ENCODE measurements at places on chromosomes 6 and 20.

DNA sequence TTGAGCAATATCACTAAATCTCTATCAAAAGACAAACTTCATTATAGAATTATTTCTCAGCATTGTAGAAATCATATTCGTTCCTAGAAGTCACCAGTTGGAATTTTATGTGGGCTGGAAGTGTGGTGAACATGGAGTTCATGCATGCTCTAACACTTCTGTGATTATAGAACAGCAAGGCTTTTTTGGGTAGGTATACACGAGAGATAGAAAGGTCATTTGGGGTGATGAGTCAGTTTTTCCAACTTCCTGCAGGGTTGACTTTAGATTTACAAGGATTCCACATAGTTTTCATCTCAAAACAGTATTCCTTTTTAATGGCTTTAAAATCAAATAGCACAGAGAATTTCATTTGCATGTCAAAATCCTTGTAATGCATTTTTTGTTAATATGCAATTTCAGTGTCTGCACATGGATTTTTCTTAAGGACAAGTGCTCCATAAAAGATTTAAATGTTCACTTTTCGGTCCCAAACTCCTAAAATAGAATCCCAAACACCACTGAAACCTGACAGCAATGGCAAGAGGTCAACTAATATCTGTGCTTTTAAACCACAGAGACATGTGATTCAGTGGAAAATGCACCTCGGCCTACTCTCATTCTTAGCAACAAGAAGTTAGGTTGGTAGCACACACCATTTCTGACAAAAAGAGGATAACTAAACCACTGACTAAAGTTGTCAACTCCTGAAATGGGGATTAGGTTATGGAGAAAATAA is 211.0 kb downstream of the MOXD1 start:
- DNase-seq: no peak

- no peak for DNase-seq
Observed at GRCh38 chr20:53828682-53829254, 235.1 kb upstream of the ZNF217 start.

GRCh38 chr6:34837528-34837927 is 45.6 kb downstream of the BLTP3A start:
- peak; percentile 57 for DNase-seq

- DNase-seq: peak; percentile 61
Observed at GRCh38 chr20:1313236-1313964, 15.5 kb downstream of the SDCBP2 start.

DNA sequence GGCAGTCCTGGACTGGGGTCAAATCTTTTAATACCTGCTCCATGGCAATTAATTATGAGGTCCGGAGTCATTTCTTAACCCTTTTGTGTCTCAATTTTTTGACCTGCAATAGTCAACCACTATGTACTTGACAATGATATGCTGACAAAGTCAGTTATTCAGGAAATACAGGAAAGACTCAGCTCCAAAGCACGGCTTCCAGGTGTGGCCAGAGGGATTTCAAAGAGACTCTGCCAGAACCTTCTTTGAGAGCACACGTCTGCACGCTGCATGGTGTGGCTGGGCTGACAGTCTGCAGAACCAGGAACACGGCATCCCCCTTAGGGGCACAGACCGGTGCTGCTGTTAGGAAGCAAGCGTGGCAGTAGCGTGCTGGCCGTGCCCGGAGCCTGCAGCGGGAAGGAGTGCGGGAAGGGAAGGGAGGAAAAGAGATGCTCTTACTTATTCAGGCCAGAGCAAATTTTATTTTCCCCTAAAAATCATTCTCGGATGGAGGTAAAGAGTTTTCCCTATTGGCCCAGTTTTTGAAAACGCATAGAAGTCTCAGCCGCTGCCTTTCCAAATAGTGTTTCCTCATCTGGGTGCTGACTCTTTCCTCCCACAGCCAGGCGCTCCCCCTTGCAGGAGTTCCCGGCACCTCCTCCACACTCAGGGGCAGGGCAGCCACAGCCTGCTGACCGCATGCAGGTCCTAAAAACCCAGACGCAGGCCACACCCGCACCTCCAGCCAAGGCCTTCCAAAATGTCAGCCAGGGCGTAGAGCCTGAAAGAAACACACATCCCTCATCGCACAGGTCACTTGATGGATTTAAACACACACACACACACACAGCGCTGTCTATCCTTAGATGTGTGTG is 187.4 kb upstream of the SNX9 start:
- DNase-seq: no peak

GRCh38 chr6:63418741-63419140 is 99.0 kb upstream of the LGSN start:
- DNase-seq: no peak

GRCh38 chr20:47216819-47217410 is 139.6 kb downstream of the ZMYND8 start:
- no peak for DNase-seq

GRCh38 chr6:56852260-56853010 is 102.5 kb upstream of the BEND6 start:
- no peak for DNase-seq

- no peak for DNase-seq
Observed at GRCh38 chr20:23920408-23921325, 41.1 kb upstream of the CST5 start.

GRCh38 chr6:41647061-41647511 is 8.8 kb downstream of the MDFI start:
- no peak for DNase-seq

- DNase-seq: no peak
Observed at GRCh38 chr6:85186546-85187175, 263.2 kb upstream of the NT5E start.

GRCh38 chr6:56706981-56707726 is 64.5 kb upstream of the DST start:
- no peak for DNase-seq

DNA sequence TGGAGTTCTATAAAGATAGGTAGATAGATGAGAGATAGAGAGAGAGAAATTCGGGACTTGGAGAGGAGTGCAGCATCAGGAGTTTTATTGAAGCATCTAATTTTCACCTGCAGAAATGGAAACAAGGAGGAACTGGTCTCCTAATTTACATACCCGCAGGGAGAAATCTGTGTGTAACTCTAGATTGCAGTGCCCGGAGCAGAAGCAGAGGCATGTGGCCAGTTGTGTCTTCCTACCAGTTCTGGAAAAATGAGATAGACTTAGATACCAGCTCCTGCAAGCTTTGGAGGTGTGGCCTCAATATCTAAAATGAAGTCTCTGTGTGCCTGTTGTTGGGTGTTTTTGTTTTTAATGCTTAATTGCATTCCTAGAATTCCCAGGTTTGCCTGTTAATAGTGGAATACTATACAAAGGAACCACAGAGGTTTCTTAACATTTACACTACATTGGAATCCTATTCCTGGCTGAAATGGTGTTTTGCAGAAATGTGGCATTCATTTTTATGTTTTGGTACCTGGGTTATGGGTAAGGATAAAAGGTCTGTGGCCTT is 57.4 kb downstream of the DTD1 start:
- DNase-seq: no peak

- DNase-seq: no peak
Observed at GRCh38 chr20:40883097-40883496, 145.5 kb upstream of the TOP1 start.

DNA sequence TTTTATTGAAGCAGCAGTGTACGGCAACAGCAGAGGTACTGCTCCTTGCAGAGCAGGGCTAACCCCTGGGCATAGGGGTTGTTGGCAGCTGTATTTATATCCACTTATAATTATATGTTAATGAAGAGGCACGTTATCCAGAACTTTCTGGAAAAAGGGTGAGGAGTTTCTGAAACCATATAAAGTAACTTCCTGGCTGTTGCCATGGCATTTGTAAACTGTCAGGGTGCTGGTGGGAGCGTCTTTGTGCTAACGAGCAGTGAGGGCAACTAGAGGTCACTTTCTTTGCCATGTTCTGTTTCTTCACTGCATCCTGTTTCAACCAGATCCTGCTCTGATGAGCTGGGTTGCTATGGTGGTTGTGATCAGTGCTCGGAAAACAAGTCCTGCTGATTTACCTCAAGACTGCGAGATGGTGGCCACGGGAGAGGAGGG is 11.1 kb upstream of the ARFGEF2 start:
- DNase-seq: peak; percentile 19

GRCh38 chr6:104896914-104897313 is 37.2 kb upstream of the HACE1 start:
- DNase-seq: no peak

GRCh38 chr20:62631336-62632308 is 10.7 kb upstream of the SLCO4A1 start:
- no peak for DNase-seq

GRCh38 chr20:60669211-60669610 is 582.9 kb upstream of the CDH4 start:
- DNase-seq: no peak

DNA sequence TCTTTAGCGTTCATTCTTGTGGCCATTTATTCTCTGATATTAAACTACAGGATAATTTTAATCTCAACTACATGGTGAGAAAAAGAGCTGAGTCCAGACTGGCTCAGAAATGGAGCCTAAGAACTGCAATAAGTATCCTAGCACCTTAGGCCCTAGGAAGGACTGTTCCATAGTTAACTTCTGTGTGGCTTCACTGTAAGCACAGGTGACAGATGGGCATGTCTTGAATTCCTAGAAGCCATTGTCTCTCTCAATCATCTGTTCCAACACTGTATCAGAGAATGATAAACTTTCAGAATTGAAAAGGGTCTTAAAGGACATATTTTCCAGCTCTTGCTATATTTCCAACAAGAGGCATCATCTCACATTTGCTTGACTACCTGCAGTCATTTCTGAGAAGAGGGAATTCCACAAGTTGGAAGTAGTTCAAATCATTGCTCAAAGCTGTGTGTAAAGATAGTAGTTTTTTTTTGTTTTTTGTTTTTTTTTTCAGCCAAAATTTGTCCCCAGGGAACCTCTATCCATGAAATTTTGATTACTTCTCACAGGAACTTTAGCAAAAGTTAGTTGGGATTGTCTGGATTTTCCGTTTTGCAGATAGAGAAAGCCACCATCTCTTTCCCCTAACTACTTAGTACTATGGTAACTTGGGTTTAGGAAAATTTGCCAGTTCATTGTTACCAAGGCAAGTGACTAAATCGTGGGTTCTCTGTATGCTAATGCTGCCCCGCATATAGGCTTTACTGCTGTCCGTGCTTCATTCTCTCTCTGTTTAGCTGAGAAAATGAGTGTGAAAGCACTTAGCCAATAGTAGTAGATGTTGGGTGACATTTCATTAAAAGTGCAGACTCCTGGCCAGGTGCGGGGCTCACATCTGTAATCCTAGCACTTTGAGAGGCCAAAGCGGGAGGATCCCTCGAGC is 47.2 kb downstream of the KCNS1 start:
- no peak for DNase-seq

- no peak for DNase-seq
Observed at GRCh38 chr6:142011775-142012174, 121.0 kb upstream of the GJE1 start.

DNA sequence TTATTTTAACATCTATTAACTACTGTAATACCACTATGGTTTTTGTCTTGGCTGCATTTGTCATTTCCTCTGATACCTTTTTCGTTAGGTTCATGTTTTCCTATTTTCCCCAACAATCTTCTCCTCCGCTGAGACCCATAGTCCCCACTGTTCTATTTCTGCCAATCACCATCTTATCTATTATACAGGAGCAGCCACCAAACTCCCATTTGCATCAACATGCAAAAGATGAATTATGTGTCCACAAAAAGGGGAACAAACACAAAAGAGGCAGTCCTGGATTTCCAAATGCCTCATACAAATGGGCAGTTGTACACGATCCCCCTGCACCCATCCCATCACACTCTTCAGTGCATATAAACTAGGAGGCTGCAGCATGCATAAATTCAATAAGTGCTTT is 121.7 kb upstream of the MYLIP start:
- DNase-seq: no peak

DNA sequence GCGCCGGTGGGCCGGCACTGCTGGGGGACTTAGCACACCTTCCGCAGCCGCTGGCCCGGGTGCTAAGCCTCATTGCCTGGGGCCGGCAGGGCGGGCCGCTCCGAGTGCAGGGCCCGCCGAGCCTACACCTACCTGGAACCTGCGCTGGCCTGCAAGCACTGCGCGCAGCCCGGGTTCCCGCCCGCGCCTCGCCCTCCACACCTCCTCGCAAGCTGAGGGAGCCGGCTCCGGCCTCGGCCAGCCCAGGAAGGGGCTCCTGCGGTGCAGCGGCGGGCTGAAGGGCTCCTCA is 10.7 kb upstream of the MPC1 start:
- no peak for DNase-seq

- no peak for DNase-seq
Observed at GRCh38 chr6:49856282-49856681, 10.1 kb downstream of the CRISP1 start.

- DNase-seq: peak; percentile 29
Observed at GRCh38 chr6:34414999-34415858, 10.6 kb downstream of the RPS10 start.

DNA sequence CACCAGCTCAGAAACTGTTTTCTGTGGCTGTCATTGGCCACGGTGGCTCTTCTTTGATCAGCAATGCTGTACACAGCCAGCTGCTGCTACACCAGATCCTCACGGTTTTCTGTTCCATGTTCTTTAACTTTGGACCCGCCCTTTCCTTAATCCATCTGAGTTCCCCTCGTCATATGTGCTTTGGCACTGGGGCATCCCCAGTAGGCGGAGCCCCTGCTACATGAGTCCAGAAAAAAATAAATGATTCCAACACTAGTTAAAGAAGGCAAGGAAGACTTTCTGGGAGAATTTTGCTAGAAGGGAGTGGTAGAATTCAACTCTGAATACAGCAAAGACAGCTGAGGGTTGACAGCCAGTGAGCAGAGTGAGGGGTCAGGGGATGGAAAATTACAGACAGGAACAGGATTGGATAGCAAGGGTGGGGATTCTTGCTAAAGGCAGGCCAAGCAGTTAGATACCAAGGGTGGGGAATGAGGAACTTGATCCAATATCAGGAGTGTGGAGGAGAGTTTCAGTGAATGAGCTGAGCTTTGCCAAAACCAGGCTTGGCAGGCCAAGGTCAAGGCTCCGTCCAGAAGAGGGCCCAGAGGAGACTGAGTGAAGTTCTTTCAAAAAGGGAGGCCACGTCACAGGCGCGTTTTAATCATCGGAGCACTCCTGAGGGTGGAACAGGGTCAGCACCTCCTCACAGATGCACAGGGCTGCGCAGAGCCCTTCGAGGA is 391.8 kb downstream of the CDH4 start:
- no peak for DNase-seq

- peak; percentile 91 for DNase-seq
Observed at GRCh38 chr6:5279891-5280338, 18.6 kb downstream of the FARS2 start.

GRCh38 chr20:8126181-8126580 is 5.9 kb upstream of the PLCB1 start:
- no peak for DNase-seq

DNA sequence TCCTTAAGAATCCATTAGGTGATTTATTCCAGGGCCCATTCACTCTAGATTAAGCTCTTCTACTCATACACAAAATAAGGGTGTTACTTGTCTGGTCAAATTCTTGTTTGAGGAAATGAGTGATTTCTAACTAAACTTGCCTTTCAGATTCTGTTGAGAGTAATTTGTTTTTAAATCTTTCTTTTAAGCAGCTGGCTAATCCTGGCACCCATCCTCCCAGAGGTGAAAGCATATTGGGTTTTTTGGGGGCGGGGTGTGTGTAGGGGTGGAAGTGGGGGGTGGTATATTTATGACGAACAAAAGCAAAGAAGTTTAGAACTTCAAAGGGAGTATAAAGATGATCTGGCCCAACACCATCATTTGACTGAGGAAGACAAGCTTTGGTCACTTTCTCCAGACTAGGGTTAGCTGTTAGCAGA is 94.7 kb downstream of the RTN4IP1 start:
- peak; percentile 71 for DNase-seq

- DNase-seq: no peak
Observed at GRCh38 chr6:55137929-55138693, 36.2 kb upstream of the HCRTR2 start.

GRCh38 chr20:39263076-39263475 is 300.9 kb downstream of the DHX35 start:
- DNase-seq: no peak

- peak; percentile 89 for DNase-seq
Observed at GRCh38 chr6:26017632-26017966, 55.0 kb downstream of the TRIM38 start.

Data from activated CD4-positive, alpha-beta T cell treated with anti-CD3 and anti-CD28 coated beads, Interleukin-2, Interleukin-4, amounts not matched to agents 100 ng/mL and 50 ng/mL, durations not matched to agents 16 hours and 8 hours (primary cell).